ENCODE measurements at places on chromosomes 16 and 17. TPM values are rescaled to one million over a fixed set of nuclear protein-coding genes. Genes with fewer than 3 reads are reported as not detected.

- DNase-seq, result no peak
Measured at GRCh38 chr16:78192734-78193488, 93.5 kb downstream of the WWOX start.

DNA sequence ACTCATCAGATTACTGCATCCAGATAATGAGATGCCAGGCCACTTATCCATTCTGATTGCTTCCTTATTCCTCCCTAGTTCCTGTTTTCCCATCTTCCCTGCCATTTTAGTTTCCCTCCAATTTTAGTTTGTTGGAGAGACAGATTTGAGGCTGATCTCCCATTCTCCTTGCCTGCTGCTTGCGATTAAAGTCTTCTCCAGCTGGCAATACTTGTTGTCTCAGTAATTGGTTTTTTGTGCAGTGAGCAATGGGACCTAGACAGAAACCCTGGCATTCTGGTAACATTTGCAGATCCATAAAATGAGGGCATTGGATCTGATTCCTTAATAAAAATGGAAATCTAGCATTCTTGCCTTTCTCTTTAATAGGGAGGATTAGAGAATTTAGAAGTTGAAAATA, 17.6 kb upstream of the ELAC2 start:
- DNase-seq, result no peak

DNA sequence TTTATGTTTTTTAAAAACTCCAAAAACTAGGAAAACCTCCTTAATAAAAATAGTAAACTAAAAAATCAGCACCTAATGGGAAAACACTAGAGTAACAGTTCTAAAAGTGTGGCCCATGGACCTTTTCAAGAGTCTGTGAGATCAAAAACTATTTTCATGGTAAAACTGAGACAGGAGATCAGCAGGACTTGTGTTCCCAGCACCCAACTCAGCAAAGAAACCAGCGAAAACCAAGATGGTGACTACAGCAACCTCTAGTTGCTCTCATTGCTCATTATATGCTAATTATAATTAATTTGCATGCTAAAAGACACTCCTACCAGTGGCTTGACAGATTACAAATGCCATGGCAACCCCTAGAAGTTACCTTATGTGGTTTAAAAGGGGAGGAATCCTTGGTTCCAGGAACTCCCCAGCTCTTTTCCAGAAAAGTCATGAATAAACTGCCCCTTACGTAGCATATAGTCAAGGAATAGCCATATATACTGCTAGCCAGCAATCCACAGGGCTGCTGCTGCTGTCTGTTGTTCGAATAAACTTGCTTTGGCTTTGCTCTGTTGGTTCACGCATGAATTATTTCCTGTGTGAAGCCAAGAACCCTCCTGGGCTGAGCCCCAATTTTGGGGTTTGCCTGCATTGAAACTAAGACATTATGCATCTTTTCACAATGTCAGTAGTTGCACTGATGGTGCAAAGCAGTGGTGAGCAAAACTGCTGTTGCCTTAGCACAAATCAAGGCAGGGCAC, 12.4 kb downstream of the CMTR2 start:
- DNase-seq, result no peak

GRCh38 chr17:79844869-79845600, 5.8 kb upstream of the CBX4 start:
- peak; percentile 60 for DNase-seq

FBXW10 gene
- total RNA-seq, result 0.17 TPM

GRCh38 chr17:17830740-17831207, 6.0 kb downstream of the SREBF1 start:
- peak; percentile 63 for DNase-seq

- DNase-seq, result no peak
Measured at GRCh38 chr16:57029161-57030160, 40.1 kb downstream of the NLRC5 start.

DNA sequence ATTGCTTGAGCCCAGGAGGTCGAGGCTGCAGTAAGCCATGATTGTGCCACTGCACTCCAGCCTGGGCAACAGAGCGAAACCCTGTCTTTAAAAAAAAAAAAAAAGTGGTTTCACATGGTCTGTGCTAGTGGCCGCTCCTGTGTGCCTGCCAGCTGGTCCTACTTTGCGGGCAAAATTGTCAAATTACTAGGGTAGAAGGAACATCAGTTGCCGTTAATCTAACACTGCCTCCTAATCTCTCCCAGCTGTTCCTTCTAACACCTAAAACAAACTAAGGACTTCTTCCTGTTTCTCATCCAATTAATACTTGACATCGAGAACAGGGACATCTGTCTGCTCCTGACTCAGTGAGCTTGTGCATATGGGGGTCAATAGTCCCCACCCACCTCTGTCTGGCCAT, 23.9 kb downstream of the TMEM11 start:
- no peak for DNase-seq

DNA sequence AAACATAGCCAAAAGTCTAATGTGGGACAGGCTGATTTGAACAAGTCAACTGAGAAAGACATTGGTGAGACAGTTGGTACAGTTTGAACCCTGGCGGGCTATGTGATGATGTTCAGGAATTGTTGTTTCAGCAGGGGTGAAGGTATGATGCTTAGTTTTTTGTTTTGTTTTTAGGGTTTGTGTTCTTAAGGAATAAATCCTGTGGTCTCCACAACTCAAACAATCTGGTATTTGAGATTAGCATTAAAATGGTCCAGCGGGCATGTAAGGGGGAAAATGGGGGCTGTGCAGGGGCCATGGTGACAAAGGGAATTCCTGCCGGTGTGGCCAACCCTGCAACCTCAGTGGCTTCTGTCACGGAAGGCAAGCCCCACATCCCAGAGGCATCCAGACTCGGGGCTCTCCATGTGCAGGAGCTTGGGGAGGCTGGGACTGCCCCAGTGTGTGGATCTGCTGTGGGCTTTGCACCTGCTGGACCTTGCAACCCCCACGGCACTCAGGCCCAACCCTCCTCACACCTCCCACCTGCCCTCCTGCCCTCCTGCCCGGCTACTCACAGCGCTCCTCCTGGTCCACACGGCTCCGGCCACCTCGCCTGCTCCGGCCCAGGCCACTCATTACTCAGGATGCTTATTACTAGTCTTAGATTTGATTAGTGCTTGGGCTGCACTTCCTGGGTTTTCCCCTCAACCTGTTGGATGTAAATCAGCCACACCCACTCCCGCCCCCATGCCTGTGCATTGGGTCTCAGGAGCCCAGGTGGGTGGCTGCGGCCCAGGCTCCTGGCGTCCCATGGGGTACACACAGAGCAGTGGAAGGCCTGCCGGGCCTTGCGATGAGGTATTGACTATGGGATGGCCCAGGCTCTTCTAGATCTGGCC, at the start of gene TNFRSF13B:
Gene TNFRSF13B (minus strand): TSS at position 661 of the 881 bp plus-strand sequence. CDS start 43 bp downstream, at position 618.
- DNase-seq, result no peak

LHX1 gene
- total RNA-seq, result not detected

DNA sequence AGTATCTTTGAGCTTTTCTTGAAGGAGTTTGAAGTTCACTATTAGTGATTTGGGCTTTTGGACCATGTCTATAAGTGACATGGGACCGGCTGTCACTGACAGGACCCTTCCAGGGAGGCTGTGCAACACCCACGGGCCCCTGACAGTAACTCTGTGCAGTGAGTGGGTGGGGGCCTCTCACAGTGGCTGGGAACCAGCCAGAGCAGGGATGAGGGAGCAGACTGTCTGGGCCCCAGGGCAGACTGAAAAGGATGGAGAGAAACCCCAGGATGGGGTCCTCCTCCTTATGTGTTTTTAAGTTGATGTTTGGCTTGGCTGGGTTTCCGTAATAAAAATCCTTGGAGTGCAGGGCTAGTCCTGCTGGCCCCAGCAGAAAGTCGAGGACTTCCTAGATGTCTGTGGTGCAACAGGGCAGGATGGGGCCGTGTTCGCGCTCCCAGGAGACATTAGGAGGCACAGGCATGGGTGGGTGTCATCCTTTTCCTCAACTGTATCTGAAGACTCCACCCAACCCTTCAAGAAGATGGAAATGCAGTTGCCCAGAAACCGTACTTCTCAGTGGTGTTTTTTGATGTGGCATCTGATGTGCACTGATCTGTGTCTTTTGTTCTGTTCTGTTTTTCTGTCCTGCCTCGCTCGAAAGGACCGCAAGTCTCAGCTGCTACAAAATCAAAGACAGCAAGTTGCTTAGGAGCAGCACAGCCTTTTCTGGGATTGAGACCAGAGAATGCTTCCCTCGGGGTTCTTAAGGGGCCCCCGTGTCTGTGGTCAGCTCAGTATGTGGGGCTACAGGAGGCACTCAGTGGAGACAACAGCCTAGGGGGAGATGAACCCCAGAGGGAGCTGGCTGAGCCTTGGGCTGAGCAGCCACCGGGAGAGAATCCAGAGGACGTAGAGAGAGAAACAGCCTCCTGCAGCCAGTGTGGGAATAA, 24.2 kb downstream of the PLD6 start:
- no peak for DNase-seq

SOX15 gene
- total RNA-seq, result 5.8 TPM

- DNase-seq, result no peak
Measured at GRCh38 chr17:34117332-34117731, 137.8 kb upstream of the CCL2 start.

DUXB gene
- total RNA-seq, result not detected

CCR7 gene
- total RNA-seq, result not detected

GDE1 gene
- 104 TPM for total RNA-seq

DNA sequence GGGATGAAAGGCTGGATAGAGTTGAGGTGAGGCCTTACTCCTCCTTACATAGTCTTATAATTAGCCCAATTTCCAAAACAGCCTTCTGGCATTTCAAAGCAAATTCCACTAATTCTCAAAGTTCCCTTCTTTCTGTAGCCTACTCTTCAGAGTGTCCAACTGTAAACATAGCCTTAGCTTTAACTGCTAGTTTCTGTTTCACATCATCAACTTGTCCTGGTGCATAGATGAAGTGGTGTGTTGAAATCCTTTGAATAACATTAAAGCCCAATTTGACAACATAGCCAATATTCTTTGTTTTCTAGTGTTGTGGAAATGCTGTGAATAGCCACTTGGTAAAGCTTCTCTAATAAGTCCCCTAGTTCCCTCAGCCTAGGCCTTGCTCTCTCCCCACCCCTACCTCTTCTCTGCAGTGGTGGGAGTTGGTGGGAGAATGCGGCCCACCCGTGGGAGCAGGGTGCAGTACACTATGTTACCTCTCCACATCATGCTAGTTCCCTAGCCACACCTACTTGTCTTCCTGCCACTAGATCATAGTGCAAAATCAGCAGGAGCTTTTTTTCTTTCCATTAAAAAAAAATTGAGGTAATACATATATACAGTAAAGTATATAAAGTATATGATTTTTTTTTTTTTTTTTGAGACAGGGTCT, 127.0 kb upstream of the HAS3 start:
- no peak for DNase-seq

- DNase-seq, result no peak
Measured at GRCh38 chr16:26668026-26668425, 398.7 kb upstream of the C16orf82 start.

DNA sequence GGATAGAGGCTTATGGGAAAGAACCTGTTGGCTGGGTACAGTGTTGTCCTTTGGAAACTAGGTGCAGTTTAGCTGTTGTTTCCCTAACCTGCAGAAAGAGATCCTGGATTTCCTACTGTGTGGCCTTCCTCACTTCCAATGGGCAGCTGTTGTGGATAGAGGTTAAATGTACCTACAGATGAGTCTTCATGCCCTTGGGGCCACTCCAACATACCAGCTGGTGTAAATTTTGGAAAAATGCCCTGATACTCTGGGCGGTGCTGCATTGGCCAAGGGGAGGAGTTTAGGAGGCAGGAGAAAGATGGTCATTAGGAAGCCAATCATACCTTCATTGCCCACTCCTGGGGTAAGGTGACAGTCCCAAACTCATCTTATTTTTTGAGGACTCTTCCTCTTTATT, 70.2 kb downstream of the SNX11 start:
- no peak for DNase-seq

DNA sequence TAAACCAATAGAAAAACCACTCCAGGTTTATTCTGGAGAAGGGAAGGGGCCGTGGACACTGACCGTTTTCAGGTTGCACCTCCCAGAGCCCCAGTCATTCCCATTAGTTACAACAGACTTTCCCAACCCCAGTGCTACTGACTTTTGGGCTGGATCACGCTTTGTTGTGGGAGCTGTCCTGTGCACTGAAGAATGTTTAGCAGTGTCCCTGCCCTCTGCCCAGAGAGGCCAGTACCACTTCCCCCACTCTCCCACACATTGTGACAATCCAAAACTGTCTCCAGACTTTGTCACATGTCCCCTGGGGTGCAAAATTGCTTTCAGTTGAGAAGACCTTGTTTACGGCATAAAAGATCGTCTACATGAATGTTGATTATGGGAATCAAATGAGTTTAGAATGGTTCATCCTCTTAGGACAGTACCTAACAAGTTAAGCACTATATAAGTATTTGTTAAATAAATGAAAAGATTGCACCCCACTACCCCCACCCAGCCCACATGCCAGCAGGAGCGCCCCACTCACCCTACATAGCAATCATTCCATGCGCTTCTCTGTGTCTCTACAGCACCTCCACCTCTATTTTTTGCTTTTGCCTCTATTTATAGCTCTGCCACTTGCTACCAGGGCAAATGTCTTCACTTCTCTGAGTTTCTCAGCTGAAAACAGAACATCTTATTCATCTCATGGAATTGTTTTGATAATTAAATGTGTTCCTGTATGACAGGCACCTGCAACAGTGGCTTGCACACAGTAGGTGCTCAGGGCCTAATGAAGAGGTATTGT, 104.9 kb downstream of the AXIN2 start:
- DNase-seq, result no peak

NPIPA8 gene
- total RNA-seq, result not detected

GRCh38 chr17:55524440-55525220, 13.4 kb upstream of the SMIM36 start:
- no peak for DNase-seq

GRCh38 chr16:83928341-83929055, 24.5 kb upstream of the OSGIN1 start:
- DNase-seq, result no peak

- no peak for DNase-seq
Measured at GRCh38 chr16:71443714-71444113, 1.9 kb upstream of the TLE7 start.

SPATA22 gene
- total RNA-seq, result not detected

- DNase-seq, result no peak
Measured at GRCh38 chr16:14496786-14497185, 133.3 kb downstream of the PARN start.

PPL gene
- 3.9 TPM for total RNA-seq

CCL4L2 gene
- total RNA-seq, result not detected

DNA sequence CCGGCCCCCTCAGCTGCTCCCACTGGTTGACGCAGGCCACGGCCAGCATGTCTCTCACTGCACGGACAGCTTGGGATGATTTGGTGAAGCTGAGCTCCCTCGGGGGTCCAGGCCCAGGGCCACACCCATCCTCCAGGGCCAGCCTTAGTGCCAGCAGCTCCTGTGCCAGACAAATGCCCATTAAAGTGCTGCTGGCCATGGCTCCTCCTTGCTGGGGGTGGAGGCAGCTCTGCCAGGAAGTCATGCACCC, 2.5 kb downstream of the TRIM47 start:
- DNase-seq, result no peak

KRT12 gene
- not detected for total RNA-seq

DNA sequence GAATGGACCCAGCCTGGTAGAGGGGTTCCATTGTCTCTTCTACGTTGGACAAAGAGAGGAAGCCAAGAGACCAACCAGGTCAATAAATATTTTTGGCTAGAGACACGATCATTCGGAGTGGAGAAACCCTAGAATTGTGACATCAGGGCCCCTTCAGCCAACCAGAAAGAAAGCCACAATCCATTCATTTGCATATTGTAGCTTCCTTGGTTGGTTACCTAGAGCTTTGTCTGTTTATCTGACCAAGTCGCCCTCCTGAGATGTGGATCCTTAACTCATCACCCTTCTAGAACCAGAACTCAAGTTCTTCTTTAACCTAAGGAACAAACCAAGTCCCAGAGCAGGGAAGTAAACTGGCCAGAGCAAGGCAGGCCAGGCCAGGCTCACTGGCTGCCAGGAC, at the start of gene CCDC182:
Gene CCDC182 (minus strand): TSS at position 58 of the 400 bp plus-strand sequence. CDS start 27 bp downstream, at position 31.
- DNase-seq, result no peak
